ENCODE measurements at places on chromosomes 5 and 9.

DNA sequence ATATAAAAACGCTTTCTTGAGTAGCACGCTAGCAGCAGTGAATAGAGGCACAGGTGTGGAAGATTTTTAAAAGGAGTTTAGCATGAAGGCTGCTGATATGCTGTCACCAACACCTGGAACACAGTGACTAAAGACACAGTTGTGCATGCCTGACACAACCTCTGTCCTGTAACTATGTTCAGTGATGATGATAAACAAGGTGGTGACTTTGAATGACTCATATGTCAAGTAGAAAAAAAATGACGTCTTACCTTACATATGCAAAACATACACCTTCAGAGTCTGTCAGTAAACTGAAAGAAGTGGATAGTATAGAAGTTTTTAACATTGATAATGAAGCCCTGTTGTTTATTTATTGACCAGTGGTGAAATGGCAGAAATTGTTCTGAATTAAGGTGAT, 66.2 kb upstream of the ADCY2 start:
- H3K4me3 ChIP-seq = no peak overlapping the region
- no peaks in the 10 kb centered on the region for H3K27me3 ChIP-seq
- H3K27ac ChIP-seq = no peak overlapping the region
- H3K36me3 ChIP-seq = no peaks in the 10 kb centered on the region
- no peaks in the 10 kb centered on the region for H3K4me1 ChIP-seq

DNA sequence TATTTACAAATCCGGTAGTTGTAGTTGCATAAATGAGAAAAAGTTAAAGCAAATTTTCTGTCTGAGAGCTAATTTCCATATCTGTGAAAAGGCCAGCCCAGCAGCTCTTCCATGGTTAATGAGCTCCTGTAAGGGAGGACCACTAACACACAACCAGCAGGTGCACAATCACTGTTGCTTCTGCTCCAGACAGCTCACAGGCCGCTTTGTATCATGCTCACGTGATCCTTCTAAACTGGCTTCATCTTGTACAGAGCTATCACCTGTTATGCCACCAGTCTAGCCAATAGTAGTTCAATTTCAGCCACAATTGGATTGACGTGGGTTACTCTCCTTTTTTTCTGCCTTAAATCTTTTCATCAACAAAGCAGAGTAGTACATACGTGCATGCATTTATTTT, 38.3 kb upstream of the FBXL17 start:
- peaks cover 2% of the 10 kb centered on the region for H3K36me3 ChIP-seq
- no peak overlapping the region for H3K27ac ChIP-seq
- DNase-seq = no peak
- no peak overlapping the region for H3K4me3 ChIP-seq

GRCh38 chr9:128627906-128628305, 28.7 kb downstream of the DYNC2I2 start:
- peaks cover 39% of the 10 kb centered on the region for H3K36me3 ChIP-seq
- DNase-seq = no peak
- H3K27me3 ChIP-seq = no peaks in the 10 kb centered on the region
- H3K27ac ChIP-seq = peak overlapping the region; percentile 60
- no peak overlapping the region for H3K4me3 ChIP-seq

DNA sequence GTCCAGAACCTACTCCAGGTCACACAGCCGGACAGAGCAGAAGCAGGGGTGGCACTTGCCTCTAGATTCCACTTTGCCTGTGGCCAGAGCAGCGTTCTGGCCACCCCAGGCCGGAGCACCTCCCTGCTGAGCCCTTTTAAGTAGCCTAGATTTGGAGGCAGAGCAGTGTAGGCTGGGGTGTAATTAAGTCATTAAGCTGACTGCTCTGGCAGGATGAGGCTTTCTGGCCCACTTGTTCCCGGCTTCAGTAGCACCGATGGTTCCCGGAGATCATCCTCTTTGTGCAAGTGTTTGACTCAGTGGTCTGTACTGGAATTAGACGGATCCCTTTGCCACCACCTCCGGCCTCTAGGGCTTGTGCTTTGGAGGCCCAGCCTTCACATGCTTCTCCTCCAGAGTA, 281.9 kb upstream of the ANKRD55 start:
- DNase-seq = no peak
- no peaks in the 10 kb centered on the region for H3K36me3 ChIP-seq
- no peak overlapping the region for H3K27ac ChIP-seq
- H3K4me1 ChIP-seq = peaks cover 25% of the 10 kb centered on the region
- H3K27me3 ChIP-seq = no peaks in the 10 kb centered on the region

- H3K4me3 ChIP-seq = no peak overlapping the region
- peaks cover 28% of the 10 kb centered on the region for H3K4me1 ChIP-seq
- H3K36me3 ChIP-seq = peaks cover 5% of the 10 kb centered on the region
These were observed 122.3 kb upstream of the IL12B start for GRCh38 chr5:159452480-159453167.

DNA sequence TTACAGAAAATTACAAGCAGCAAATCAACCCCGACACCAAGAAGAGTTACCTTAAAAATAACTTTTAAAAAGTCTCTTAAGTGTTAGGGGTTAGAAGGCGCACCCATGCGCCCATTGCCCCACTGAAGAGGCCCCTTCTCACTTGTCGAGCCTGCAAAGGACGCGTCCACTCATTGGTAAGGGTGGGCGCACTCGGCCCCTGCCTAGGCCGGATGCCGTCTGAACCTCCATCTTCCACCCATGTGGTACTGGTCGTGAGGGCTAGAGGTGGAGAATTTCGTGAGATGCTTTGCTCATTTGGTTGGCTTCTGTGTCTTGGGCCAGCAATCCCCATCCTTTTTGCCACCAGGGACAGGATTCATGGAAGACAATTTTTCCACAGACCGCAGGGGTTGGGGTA, 27.5 kb upstream of the LRRC14B start:
- no peaks in the 10 kb centered on the region for H3K36me3 ChIP-seq
- H3K27ac ChIP-seq = no peak overlapping the region
- no peaks in the 10 kb centered on the region for H3K4me1 ChIP-seq
- H3K27me3 ChIP-seq = peaks cover 13% of the 10 kb centered on the region
- DNase-seq = no peak
- H3K4me3 ChIP-seq = no peak overlapping the region

DNA sequence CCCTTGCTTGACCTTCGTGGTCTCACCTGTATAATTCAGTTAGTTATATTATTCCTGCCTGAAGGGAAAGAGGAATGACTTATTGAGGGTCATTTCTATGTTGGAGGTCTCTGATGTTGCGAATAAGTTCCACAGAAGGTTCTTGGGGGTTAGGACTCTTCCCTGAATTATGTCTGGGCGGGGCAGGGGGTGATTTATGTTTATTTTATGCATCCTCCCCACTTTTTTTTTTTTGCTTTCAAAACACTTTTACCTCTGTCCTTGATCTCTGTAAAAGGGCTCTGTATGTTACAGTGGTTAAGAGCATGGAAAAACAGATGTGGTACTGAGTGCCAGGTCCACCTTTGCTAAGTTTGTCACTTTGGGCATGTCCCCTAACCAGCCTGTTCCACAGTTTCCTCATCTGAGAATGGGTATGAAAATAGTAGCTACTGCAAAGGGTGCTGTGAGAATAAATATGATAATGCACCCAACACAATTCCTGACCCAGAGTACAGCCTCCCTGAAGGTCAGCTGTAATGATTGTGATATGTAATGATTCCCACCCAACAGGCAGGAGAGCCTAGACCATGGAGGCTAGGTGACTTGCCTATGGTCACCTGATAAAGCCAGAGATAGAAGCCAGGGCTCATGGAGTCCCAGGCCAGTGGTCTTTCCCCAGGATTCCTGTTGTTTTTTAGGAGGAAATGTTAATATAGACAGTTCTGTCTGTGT, 54.8 kb downstream of the SLC22A5 start:
- H3K4me1 ChIP-seq = peaks cover 82% of the 10 kb centered on the region
- H3K27me3 ChIP-seq = no peaks in the 10 kb centered on the region
- peak overlapping the region; percentile 96 for H3K27ac ChIP-seq
- DNase-seq = no peak
- H3K4me3 ChIP-seq = peak overlapping the region; percentile 43

DNA sequence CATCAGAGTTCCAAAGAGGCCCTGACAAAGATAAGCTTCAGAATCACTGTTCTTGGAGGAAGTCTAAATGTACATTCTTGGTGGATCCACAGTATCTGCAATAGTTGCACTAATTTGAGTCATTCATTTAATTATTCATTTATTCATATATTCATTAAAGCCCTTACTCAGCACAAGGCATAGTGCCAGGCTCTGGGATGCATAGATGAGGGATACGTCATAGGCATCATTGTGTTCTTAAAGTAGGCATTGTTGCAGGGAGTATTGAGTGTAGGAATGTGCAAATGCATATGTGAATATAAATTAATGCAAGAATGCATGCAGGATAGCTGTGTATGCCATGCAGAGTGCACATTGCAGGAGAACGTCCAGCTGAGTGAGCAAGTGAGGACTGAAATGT, 100.7 kb downstream of the DRD1 start:
- DNase-seq = no peak
- H3K4me3 ChIP-seq = no peak overlapping the region
- H3K4me1 ChIP-seq = no peaks in the 10 kb centered on the region
- H3K36me3 ChIP-seq = no peaks in the 10 kb centered on the region
- no peak overlapping the region for H3K27ac ChIP-seq
- H3K27me3 ChIP-seq = peaks cover 4% of the 10 kb centered on the region

GRCh38 chr5:176736931-176737745, 73.2 kb upstream of the UNC5A start:
- H3K27me3 ChIP-seq = peaks cover 22% of the 10 kb centered on the region
- peaks cover 7% of the 10 kb centered on the region for H3K4me1 ChIP-seq
- no peaks in the 10 kb centered on the region for H3K36me3 ChIP-seq
- no peak overlapping the region for H3K4me3 ChIP-seq
- DNase-seq = no peak

GRCh38 chr9:81626511-81626910, 62.8 kb downstream of the TLE1 start:
- no peak for DNase-seq
- no peaks in the 10 kb centered on the region for H3K27me3 ChIP-seq
- H3K4me3 ChIP-seq = no peak overlapping the region
- H3K27ac ChIP-seq = no peak overlapping the region

GRCh38 chr5:151682751-151683331, 3.9 kb downstream of the SPARC start:
- no peaks in the 10 kb centered on the region for H3K36me3 ChIP-seq
- no peak for DNase-seq
- peaks cover 17% of the 10 kb centered on the region for H3K27me3 ChIP-seq
- H3K4me3 ChIP-seq = no peak overlapping the region
- H3K27ac ChIP-seq = no peak overlapping the region

DNA sequence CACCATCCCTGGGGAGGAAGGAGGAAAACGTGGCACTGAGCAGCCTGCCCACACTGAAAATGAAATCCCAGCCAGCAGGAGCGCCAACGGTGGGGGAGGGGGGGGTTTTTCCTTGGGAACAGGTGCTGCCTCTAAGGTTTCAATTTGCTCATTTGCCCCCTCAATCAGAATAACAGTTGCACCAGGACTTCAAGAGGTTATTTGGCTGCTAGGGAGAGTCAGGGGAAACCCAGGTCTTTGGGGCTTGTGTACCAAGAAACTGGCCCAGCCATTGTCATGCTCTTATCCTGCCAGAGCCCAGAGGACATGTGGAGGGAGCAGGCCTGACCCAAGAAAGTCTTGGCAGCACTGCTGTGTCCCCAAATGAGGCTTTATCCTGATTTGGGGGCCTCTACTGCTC, 66.5 kb downstream of the NDFIP1 start:
- H3K36me3 ChIP-seq = no peaks in the 10 kb centered on the region
- no peak overlapping the region for H3K27ac ChIP-seq
- peaks cover 14% of the 10 kb centered on the region for H3K27me3 ChIP-seq
- H3K4me3 ChIP-seq = no peak overlapping the region

DNA sequence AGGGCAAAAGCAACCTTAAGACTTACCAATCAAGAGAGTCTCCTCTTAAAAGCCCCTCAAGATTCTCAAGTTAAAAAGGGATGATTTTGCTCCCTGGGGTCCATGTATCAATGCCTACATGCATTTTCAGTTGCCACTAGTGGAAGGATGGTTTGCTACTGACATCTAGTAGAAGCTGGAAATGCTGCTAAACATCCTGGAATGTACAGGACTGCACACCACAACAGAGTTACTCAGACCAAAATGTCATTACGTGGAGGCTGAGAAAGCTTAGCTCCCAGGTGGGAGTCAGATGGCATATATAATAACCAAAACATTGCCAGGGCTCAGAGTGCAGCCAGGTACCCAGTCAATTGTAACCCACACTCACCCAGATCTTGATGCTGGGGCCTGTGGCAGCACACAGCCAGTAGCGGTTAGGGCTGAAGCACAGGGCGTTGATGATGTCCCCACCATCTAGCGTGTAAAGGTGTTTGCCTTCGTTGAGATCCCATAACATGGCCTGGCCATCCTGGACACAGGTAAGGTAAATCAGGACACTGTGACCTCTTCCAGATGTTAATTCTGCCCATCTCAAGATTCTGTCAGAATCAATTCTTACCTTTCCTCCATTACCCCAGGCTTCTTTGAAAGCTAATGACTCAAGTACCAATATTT, 5.8 kb downstream of the RACK1 start:
- peak overlapping the region; percentile 45 for H3K27ac ChIP-seq
- no peak for DNase-seq
- H3K27me3 ChIP-seq = no peaks in the 10 kb centered on the region
- H3K4me3 ChIP-seq = no peak overlapping the region
- peaks cover 43% of the 10 kb centered on the region for H3K36me3 ChIP-seq
- H3K4me1 ChIP-seq = peaks cover 24% of the 10 kb centered on the region

- no peak overlapping the region for H3K4me3 ChIP-seq
- H3K27me3 ChIP-seq = peaks cover 8% of the 10 kb centered on the region
- DNase-seq = no peak
- peaks cover 2% of the 10 kb centered on the region for H3K36me3 ChIP-seq
- no peaks in the 10 kb centered on the region for H3K4me1 ChIP-seq
These were observed 10.8 kb upstream of the CPLX2 start for GRCh38 chr5:175860531-175861045.

- no peak overlapping the region for H3K4me3 ChIP-seq
- H3K4me1 ChIP-seq = no peaks in the 10 kb centered on the region
- no peaks in the 10 kb centered on the region for H3K36me3 ChIP-seq
- H3K27me3 ChIP-seq = no peaks in the 10 kb centered on the region
- DNase-seq = no peak
- H3K27ac ChIP-seq = no peak overlapping the region
These were observed 53.0 kb upstream of the RETREG1 start for GRCh38 chr5:16669776-16670175.

DNA sequence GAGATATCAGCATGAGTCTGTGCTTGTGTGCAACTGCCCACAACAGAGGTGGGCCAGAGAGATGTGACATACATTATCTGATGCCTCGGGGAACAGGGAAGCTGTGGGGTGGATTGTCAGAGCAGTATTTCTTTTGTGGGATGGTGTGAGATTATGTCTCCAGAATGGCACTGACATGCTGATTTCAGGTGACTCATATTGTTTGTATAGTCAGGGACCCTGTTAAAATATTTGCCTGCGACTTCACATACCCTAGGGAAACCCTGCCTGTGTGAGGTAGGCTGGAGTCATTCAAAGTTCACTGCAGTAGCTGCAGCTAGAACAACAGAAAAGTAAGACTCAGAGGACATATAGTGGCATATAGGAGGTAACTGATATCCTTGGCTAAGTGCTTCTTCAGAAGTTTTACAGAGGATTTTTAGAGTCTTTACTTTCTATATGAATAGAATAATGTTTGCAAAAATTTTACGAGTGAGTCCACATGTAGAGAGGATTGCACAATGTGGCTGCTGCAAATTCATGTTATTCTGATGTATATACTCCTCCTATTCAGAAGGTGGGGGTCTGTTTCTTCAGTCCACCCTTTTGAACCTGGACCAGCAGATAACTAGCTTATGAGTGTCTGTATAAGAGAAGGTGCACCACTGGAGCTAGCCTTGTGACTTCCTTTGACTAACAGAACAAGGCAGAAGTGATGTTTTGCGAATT, 89.3 kb downstream of the MACIR start:
- H3K27me3 ChIP-seq = peaks cover 4% of the 10 kb centered on the region
- no peak for DNase-seq
- no peak overlapping the region for H3K4me3 ChIP-seq
- H3K36me3 ChIP-seq = no peaks in the 10 kb centered on the region
- H3K4me1 ChIP-seq = no peaks in the 10 kb centered on the region

- peak overlapping the region; percentile 2 for H3K4me3 ChIP-seq
- peaks cover 7% of the 10 kb centered on the region for H3K27me3 ChIP-seq
- DNase-seq = no peak
- H3K36me3 ChIP-seq = peaks cover 2% of the 10 kb centered on the region
These were observed 49.6 kb upstream of the KIF2A start for GRCh38 chr5:62256161-62257019.
